ENCODE measurements at places on chromosomes 2 and 18.

DNA sequence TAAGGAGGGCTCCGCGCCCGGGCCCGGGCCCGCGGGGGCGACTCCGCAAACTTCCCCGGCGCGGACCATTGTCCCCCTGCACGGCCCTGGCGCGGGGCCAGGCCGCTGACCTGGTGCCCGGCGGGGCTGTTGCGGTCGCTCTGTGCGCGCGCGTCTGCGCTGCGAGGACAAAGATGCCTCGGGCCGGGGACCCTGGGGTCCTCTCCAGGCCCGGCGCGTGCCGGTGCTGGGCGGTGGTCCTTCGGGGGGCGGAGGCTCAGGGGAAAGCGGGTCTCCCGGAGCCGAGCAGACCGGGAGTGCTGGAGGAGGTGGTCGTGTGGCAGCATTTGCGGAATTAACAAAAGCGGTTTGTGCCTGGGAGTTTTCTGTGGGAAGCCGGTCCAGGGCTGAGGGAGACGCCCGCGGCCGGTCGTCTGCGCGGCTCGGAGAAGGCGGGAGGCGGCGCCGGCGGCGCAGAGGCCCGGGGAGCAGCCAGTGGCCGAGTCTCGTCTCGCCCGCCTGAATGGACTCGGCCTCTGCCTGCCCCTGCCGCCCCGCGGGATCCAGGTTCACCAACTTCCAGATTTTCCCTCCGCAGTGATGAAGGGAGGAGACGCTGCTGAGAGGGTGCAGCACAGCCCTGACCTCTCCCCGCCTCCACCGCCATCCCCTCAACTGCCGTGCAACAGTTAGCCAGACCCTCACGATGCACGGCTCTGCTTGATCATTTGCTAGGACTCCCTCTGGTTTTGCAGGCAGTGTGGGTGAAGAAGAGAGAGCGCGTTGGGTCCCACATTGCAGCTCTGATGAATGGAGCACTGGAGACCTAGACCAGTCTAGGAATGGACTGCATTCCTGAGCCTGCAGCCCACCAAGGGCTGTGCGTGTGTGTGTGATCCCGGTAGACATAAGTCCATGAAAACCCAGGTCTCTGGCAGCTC, 705 bp downstream of the EFR3B start:
- DNase-seq, result no peak

DNA sequence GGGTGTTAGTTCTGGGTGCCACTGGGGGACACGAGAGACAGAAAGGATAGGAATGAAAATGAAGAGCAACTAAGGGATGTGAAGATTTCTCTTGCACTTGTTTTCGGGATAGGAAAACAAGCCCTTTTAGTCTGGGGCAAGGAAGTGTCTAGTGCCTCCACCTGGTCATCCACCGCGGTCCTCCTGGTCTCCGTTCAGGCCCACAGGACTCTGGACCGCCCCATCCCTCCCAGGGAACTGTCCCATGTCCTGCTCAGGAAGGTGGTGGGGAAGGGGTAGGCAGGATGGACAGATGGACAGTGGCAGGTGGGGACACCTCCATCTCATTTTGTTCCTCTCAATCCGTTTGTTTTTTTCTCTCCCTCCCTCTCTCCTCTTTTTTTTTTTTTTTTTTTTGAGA, 45.9 kb downstream of the AGAP1 start:
- DNase-seq, result no peak

DNA sequence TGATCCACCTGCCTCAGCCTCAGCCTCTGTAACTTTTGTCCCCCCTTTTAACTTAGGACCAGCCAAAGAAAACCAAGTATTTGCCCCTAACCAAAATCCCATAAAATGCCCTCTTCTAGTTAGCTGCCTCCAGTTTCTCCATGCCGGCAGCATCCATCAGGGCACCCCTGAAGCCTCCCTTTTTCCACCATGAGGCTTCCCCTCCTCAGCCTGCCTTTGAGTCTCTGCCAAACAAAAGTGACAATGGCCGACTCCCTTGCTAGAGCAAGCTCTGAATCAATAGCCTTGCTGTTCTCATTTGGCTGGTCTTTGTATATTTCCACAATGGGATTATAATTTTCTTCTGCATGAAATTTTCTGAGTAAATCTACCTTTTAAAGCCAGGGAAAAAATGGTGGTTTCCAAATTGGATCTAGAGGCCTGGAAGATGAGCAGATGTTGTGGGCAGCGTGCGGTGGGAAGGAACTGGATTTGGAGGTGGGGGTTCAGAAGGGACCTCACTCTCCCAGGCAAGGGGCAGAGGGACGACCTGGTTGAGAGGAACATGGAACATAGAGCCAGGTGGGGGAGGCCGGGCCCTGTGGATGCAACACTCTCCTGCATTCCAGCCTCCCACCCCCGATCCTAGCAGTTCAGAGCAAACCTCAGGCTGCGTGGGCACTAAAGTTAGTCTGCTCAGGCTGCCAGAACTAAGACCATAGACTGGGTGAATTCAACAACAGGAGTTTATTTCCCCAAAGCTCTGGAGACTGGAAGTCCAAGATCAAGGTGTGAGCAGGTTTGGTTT, 80.6 kb downstream of the HS6ST1 start:
- DNase-seq, result no peak

DNA sequence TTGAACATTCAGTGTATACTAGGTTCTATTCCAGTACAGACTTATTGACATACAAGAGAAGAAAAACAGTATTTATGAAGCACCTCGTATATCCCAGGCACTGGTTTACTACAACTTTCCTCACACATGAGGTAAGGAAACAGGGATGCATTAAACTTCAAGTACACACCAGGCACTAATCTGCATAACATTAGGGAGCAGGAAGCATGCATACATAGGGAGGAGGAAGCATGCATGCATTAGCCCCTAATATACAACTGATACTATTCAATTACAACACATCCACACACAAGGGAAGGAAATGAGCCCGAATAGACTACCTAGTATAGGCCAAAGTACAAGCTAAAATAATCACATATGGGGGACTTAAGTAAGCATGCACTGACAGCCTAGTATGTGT, 525.3 kb downstream of the SUCLG1 start:
- no peak for DNase-seq

- DNase-seq, result no peak
These were observed 5.0 kb upstream of the TET3 start for GRCh38 chr2:73979686-73980085.
